ENCODE measurements at places on chromosomes 5 and 9. TPM values are rescaled to one million over a fixed set of nuclear protein-coding genes. Genes with fewer than 3 reads are reported as not detected.

GRCh38 chr5:108432024-108432423 lies 50.1 kb upstream of the FBXL17 start:
- DNase-seq, result no peak

DNA sequence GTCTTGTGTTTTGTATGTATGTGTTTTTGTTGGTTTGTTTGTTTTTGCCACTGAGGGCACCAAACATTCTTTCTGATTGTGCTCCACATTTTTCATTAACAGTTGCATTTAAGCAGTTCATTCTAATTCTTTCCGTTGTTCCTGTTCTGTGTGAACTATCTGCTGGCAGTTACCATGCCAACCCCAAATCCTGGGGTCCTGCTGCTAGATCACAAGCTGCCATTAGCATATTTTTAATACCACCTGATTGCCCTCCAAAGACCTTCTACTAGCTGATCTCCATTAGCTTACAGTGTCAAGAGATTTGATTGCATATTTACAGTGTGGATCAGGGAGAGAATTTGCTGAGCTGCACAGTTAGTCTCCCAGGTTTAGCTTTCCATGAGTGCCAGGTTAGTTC lies 40.6 kb upstream of the STARD4 start:
- DNase-seq, result no peak

DNA sequence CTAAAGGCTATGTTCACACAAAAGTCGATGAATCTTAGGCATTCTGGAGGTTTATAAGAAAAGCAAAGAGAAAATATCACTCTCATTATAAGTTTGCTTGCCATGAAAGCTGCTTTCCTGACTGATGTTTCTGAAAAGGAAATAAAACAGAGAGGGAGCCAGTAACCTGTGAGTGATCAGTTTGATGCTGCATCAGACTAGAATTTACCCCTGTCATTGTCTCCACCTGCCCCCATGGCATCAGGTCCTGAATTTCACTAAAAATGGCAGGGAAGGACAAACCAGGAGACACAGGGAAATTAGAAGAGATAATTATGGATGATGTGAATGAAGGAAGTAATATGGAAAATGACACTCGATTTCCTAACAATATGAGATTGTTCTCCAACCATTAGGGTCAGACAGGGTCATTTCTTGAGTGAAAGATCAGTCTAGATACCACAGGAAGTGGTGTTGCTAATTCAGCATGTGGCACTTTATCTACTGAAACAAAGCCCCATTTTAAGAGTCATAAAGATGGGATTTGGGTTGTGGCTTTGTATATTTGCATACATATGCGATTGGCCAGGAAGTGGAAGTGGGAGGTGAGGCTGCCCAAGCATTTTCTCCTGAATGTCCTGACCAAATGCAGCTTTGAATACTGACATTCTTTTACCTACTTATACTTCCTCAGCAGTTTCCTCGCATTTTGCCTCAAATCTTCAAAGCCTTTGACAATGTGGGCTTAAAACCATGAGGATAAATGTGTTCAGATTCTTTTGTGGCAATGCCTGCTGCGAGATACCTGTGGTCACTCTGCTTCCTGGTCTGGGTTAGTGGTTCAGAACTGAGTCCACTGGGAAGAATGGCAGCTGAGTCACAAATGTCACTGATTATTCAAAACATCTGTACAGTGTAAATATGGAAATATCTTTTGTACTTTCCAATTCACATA lies 29.7 kb downstream of the MEGF10 start:
- no peak for DNase-seq

DNA sequence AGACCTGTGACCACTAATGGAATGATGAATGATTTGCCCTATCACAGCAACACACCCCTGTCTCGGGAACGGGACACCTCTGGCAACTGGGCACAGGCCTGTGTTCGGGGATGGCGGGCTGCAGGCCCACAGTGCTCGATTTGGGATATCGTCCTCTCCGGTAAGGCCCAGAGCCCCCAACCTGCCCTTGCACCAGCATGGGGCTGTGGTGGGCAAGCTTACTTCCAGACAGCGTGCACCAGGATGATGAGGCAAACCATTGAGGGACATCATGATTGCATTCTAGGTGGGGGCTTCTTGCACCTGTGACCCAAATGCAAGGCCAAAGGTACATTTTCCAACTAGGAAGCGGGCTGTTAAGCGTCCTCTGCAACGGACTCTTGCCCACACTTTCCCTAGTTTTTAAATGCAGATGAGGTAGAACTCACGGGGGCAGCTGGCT lies 275.4 kb downstream of the FSTL4 start:
- DNase-seq, result no peak

GRCh38 chr5:163205645-163206044 lies 231.8 kb upstream of the CCNG1 start:
- no peak for DNase-seq

GRCh38 chr9:135910757-135911156 lies 3.4 kb upstream of the CAMSAP1 start:
- DNase-seq, result no peak

GRCh38 chr5:10501554-10502075 lies 59.9 kb downstream of the ROPN1L start:
- DNase-seq, result no peak

GRCh38 chr9:98774746-98775145 lies 21.6 kb downstream of the ANKS6 start:
- DNase-seq, result no peak

- no peak for DNase-seq
Observed at GRCh38 chr9:90012949-90013348, 408.1 kb downstream of the GADD45G start.

- no peak for DNase-seq
Observed at GRCh38 chr5:81779125-81779915, 28.4 kb upstream of the SSBP2 start.

DNA sequence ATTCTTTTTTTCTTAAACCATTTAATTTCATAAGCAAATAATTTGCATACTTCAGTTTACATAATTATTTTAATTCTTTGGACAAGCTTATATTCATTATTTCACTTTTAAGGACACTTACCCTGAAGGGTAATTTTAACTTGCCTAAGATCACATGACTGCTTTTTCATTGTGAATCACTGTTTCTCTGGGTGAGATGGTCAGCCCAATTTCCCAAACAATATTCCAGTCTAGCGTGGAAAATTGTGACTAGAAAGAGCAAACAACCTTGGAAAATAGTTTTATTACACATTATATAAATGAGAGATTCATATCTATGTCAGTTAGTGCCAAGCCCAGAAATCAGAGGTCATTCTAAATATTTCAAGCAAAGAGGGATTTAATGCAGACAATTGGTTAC lies 21.4 kb upstream of the JAKMIP2 start:
- DNase-seq, result no peak

GRCh38 chr5:2960294-2960693 lies 208.8 kb upstream of the IRX2 start:
- DNase-seq, result no peak

DNA sequence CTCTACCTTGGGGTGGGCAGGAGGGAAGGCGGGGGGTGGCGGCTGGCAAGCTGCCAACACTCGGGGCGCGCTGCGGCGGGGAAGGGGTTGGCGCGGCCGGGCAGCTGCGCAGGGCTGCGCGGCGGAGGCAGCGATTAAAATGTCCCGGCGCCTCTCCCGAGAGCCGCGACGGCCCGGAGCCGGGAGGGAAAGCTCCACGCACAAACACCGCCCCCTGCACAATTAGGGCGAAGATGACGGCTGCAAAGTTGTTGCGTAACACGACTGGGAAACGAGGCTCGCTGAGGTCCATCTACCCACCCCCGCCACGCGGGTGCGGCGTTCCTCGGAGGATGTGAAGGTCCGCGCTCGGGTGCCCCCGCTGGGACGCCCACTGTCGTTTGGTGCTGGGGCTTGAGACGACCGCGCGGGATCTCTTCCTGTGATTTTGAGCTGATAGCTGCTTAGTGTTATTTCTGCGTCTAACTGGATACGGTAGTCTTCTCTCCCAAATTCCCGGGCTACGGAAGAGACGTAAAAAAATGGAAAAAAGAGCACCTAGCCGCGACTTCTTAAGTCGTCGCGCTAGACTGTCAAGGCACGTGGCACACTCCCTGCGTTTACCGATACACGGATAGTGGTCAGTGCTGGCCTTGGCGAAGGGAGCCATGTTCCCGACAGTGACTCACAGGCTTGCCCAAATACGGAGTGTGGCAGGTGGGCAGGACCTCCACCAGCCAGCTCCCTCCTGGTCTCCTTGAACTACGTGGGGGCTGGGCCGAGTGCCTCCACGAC lies 958 bp upstream of the NFIL3 start:
- no peak for DNase-seq

DNA sequence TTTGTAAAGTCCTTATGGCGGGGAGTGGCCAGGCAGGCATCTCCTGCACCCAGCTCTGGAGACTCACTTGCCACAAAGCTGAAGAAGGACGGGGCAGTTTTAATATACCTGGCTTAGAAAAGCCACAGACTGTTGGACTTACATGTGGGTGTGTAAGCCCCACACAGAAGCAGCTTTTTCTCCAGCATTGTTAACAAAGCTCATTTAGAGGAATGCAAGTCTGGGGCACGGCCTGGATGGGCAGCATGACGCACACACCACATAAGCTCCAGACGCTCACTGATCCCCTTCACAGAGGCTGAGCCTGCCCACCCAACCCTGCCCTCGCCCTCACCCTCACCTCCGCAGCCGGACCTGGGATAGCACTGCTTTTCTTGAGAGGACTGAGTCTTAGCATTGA lies 58.0 kb upstream of the PDE8B start:
- no peak for DNase-seq

GRCh38 chr9:28808042-28808441 lies 1234.8 kb upstream of the C9orf72 start:
- DNase-seq, result peak; percentile 20

DNA sequence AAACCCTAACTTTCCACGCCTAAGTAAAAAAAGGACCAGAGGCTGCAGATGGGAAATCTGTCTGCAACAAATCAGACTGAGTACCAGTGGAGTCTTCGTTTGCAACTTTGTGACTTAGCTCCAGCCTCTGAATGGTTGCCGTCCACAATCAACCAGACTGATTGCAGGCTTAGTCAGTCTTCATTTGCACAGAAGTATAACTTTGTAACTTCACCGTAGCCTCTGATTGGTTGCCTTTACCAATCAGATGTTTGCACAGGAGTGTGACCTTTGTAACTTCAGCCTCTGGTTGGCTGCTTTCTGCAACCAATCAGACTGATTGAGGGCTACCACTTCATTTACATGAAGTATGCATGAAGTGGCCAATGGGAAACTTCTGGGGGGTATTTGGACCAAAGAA lies 53.7 kb downstream of the TGFBR1 start:
- no peak for DNase-seq

- no peak for DNase-seq
Observed at GRCh38 chr5:111563031-111563822, 50.9 kb upstream of the STARD4 start.

- no peak for DNase-seq
Observed at GRCh38 chr5:122730037-122730436, 44.8 kb upstream of the SNX2 start.

GRCh38 chr5:39720136-39720535 lies 295.4 kb upstream of the DAB2 start:
- no peak for DNase-seq

DNA sequence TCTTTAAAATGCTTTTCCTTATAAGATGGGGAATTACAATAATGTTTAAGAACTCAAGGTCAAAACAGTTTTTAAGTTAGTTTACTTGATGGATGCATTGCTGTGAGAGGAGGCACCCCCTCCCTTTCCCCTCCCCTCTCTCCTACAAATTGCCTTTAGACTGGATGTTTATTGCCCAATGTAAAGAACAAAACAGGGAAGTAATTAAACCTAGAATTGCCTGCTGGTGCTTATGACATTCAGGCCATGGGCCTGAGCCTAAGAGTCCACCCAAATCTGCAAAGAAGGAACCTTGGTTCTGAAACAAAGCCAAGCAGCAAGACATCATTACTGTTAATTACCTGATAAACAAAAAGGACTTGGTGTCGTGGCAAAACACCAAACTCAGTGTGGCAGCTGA lies 630.3 kb downstream of the ISL1 start:
- DNase-seq, result no peak

The SLC36A2 gene
- not detected for total RNA-seq

The DUSP1 gene
- 76.4 TPM for total RNA-seq

The TMEM215 gene
- 0.21 TPM for total RNA-seq

The ECM2 gene
- total RNA-seq, result 64.1 TPM

The PCDHGA1 gene
- total RNA-seq, result 1.2 TPM

The FGD3 gene
- total RNA-seq, result 7.4 TPM

The WDR36 gene
- total RNA-seq, result 74.5 TPM
